ENCODE measurements at places on chromosomes 6 and 20.

DNA sequence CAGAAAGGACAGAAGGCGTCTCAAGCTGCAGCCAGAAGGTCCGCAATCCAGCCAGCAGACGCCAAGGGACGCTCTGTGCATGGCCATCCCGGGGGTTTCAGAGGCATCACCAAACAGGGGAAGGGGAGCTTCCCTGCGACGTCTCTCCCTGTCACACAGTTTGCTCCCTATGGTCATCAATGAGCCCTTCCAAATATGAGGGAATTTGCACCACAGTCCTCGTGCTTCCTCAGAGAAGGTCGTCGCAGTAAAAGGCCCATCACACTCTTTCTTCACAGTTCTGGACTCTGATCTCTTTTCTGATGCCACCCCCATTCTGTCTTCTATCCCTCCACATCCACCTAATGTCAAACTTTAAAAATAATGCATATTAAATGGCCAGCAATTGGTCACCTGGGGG, 10.2 kb upstream of the FOXC1 start:
- no peak for DNase-seq

GRCh38 chr6:16669227-16669626, 92.0 kb downstream of the ATXN1 start:
- no peak for DNase-seq

DNA sequence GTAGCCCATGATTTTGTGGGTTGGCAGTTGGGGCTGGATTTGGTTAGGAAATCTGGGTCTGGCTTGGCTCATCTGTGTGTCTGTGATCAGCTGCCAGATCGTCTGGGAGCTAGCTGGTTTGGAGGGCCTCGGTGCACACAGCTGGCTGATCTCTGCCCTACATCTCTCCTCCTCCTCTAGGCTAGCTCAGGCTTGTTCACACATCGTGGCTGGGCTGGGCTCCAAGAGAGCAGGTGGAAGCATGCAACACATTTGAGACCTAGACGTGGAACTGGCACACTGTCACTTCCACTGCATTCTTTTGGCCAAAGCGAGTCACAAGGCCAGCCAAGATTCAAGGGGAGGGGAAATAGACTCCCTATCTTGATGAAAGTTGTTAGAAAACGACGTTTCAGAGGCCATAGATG, 15.9 kb downstream of the NDUFAF5 start:
- no peak for DNase-seq

- DNase-seq, result no peak
Observed at GRCh38 chr6:143937668-143937970, 70.4 kb downstream of the PLAGL1 start.

GRCh38 chr6:115885636-115886366, 174.9 kb downstream of the FRK start:
- no peak for DNase-seq

DNA sequence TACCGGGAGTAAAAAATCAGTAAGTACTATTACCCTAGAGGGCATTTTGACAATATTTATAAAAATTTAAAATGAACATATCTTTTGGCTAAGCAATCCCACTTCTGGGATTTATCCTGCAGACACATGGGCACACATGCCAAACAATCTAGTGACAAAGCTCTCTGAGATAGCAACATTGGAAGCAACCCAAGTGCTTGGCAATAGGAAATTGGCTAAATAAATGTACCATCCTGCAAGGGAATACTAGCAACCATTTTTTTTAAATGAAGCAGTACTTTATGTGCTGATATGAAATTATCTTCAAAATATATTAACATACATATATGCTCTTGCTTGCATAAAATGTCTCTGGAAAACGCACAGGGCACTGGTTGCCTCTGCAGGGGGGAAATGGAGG, 133.8 kb downstream of the SNX5 start:
- DNase-seq, result no peak

DNA sequence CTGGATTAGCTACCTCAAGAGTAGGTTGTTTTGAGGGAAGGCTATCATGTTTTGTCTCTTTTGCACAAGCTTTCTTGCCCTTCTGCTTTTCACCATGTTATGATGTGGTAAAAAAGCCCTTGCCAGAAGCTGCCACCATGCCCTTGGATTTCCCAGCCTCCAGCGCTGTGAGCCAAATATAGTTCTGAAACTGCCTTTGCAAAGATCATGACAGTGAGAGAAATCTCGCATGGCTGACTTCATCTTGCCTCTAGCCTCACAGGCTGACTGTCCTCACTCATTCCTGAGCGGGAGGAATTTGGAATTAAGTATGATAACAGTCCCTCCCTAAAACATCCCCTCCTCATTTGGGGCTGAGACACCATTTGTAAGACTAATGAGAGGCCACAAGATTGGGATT, 207.7 kb downstream of the BTBD9 start:
- no peak for DNase-seq

DNA sequence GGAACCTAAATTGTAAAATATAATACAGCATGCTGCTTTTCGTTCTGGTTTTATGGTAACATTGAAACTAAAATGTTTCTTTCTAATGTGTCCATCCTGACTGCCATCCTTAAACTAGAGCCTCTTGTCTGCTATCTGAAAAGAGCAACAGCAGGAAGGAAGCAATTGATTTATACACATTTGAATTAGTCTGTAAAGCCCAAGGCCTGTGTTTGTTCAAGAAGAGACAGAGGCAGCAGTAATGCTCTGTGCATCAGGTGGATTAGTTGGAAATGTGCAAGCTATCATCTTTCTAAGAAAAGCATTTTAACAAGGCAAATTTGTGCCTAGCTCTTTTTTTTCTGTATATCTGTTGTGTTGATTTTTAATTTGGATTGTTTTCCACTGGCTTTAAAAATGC, 128.6 kb downstream of the SCAF8 start:
- DNase-seq, result no peak

DNA sequence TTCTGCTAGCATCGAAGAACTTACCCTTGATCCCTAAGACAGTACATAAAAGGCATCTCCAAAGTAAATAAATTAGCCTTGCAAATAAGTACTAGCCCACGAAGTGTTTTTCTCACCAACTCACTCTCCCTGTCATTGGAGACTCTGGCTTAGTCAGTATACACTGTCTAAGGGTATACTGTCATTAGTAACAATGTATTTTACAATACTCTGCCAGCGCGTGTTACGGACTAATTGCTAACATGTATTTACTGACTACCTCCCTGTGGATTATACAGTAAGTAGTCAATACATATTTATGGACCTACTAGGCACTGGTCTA, 72.1 kb downstream of the NFATC2 start:
- no peak for DNase-seq

DNA sequence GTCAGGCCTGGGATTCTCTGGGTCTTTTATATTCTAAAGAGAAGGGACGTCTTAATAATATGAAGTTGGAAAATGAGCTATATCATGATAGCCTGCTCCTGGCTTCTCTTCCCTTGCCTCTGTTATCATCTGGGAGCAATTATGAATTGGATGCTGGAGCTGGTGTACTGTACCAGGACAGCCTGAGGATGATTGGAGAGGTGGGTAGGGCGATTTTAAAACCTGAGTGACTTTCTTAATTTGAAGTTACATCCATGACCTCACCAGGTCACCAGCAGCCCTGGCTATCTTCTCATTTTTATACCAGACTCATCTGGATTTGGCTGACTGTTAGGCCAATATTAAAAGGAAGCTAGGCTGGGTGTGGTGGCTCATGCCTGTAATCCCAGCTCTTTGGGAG, 317.6 kb downstream of the CLIC5 start:
- no peak for DNase-seq

DNA sequence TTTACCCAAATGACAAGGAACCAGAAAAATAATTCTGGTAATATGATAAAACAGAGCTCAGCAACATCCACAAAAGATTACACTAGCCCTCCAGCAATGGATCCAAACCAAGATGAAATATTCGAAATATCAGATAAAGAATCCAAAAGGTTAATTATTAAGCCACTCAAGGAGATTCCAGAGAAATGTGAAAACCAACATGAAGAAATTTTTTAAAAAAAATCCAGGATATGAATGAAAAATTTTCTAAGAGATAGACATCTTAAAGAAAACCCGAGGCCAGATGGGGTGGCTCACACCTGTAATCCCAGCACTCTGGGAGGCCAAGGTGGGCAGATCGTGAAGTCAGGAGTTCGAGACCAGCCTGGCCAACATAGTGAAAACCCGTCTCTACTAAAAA, 124.4 kb downstream of the CDK19 start:
- DNase-seq, result no peak

DNA sequence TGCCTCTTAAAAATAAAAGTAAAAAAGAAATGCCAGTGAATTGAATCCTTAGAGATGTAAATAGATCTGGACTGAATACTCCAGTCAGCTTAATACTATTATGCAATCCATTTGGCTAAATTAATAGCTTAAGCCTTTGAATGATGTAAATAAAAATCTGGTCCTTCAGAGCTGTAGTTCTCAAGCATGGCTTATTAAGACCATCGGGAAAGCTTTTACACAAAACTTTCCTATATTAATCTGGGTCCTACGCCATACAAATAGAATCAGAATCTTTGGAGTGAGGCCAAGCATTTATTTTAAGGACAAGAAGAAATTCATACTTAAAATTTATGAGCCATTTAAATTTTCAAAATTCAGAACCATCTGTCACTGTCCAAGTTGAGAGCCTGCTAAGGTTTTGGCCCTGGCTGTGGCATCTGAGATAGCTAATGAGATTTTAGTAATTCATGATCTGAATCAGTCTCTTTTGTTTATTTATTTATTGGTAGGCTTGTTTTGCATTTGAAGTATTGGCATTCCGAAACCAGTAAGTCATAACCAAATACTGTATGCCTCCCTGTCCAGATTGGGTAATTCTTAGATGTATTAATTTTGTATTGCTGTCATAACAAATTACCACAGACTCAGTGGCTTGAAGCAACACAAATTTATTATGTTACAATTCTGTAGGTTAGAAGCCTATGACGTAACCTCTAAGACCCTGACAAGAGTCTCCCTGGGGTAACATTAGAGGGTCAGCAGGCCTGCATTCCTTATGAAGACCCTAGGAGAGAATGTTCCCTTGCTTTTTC, 228.1 kb upstream of the RAB32 start:
- no peak for DNase-seq

GRCh38 chr6:136324686-136325380, 35.2 kb upstream of the BCLAF1 start:
- no peak for DNase-seq

DNA sequence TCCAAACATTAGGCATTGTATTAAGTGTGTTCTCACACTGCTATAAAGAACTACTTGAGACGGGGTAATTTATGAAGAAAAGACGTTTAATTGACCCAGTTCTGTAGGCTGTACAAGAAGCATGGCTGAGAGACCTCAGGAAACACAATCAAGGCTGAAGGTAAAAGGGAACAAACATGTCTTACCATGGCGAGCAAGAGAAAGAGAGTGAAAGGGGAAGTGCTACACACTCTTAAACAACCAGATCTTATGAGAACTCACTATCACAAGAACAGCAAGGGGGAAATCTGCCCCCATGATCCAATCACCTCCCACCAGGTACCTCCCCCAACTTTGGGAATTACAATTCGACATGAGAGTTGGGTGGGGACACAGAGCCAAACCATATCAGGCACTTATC, 86.6 kb upstream of the TOP1 start:
- DNase-seq, result no peak

DNA sequence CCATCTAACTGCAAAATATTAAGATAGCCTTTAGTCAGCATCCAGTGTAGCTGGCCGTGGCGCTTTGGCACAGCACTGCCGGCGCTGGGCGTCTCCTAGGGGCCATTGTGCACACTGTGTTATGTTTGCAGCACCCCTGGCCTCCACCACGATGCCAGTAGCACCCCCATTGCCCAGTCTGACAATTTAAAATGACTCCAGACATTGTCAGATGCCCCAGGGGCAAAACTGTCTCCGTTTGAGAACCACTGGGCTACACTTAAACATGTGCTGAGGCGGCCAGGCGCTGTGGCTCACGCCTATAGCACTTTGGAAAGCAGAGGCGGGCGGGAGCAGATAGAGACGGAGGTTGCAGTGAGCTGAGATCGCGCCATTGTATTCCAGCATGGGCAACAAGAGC, 6.0 kb upstream of the MTG2 start:
- no peak for DNase-seq

DNA sequence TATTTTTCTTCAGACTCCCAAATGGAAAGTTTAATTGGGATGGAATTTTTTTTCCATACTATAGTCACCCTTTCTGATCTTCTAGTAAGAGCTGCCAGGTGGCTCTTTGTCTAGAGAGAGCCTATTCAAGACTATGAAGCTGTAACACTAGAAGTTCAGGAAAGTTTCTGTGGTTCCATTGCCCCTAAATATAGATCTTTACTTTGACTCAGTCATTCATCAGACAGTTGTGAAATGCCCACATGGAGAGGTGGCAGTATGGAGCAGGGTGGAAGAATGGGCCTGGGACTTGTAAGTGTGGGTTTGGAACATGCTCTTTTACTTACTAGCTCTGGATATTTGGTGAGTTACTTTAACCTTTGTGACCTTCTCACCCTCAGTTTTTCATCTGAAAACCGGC, 87.8 kb downstream of the CTNNBL1 start:
- no peak for DNase-seq

- no peak for DNase-seq
Observed at GRCh38 chr20:45289942-45290676, 16.5 kb upstream of the RBPJL start.

DNA sequence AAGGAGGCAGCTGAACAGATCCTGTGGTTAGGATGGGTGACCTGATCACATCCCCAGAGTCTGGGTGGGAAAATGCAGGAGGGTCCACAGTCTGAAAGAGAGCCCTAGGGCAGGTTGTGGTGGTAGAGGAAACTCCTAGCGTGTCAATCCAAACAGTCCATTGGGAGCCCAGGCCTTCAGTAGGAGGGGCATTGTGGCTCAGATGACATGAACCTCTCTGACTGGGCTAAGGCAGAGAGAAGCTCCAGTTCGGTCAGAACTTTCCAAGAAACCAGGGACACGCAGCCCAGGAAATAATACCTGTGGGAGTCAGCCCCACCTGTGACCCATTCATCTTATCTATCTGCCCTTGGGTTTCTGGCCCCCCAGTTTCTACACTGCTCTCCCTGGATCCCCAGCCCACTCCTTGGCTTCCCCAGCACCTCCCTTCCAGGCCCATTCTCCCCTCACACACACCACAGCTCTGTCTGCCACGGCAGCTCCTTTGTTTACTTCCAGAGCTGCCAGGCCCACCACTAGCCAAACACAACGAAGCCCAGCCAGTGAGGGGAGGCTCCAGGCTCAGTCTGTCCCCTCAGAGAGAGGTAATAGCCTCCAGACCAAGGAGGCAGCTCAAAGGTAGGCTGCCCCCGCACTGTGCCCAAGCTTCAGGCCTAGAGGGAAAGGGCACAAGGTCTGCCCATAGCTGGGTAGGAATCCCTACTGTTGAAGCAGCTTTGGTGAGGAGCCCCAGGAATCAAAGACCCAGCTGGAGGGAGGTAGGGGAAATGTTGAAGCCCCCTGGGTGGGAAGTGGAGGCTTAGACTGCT, 6.2 kb downstream of the GDF5 start:
- DNase-seq, result no peak

DNA sequence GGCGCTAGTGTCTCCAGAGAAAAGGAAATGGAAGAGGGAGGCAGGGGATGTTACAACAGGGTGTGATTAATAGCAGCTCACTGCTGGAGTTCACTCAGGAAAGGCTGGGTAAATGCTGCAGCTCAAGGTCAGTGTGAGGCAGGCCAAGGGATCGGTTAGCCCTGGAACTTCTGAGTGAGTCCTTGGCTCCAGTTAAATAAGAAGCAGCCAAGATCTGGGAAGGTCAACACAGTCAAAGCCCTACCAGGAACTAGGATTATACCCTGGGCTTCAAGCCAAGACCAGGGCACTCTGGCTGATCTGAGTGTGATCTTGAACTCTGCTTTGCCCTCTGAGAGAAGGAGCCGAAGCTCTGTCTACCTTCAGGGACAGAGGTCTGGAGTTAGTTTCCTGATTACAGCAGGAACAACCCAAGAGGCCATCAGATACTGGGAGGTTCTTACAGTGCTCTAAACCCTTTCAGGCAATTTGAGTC, 44.3 kb downstream of the TPD52L1 start:
- DNase-seq, result no peak
